ENCODE measurements at places on chromosomes 6 and 20.

DNA sequence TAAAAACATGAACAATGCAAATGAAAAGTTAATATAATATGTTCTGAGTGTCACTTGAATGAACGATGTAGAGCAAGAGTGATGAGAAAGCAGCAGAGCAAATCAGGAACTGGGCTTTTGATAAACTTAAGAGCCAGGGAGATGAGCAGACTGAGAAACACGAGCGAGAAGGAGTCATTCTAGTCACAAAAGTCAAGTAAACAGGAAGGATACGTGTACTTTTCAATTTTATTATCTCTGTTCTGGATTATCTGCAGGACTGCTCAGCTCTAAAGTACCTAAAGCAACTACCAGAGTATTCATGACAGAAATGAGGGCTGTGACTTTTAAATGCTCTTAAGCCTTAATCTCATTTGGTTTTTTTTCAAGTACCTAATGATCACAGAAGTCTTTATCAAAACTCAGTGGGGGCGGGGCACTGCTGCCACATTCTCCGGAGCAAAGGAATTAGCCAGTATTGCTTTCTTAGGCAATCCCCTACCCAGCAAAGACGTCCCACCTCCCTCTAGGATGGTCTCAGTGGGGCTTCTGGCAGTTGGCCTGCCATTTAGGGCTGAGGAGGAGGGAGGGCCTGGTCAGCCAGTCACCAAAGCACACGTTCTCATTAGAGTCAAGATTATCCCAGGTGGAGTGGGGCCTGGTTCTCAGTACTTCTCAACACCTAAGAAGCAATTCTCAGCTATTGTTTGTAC lies 8.6 kb downstream of the MAN1A1 start:
- DNase-seq: no peak

- no peak for DNase-seq
These were observed 891.3 kb downstream of the EYS start for GRCh38 chr6:64815718-64816117.

DNA sequence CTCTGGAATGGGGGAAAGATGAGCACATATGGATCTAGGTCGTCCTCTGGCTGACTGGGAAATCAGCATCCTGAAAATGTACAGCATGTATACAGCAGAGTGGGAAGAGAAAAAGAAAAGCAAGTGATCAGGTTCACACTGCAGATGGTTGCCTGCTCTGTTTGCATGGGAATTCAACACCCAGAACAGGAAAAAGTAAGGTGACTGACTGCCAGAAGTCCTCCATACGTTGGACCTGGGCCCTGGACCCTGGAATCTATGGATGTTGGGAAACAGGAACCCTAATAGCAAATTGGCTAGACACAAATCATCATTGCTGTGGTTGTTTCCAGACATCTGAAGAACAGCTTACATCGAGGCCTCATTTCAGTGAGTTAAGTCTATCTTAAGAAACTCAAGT lies 30.3 kb upstream of the TNFAIP3 start:
- DNase-seq: no peak

DNA sequence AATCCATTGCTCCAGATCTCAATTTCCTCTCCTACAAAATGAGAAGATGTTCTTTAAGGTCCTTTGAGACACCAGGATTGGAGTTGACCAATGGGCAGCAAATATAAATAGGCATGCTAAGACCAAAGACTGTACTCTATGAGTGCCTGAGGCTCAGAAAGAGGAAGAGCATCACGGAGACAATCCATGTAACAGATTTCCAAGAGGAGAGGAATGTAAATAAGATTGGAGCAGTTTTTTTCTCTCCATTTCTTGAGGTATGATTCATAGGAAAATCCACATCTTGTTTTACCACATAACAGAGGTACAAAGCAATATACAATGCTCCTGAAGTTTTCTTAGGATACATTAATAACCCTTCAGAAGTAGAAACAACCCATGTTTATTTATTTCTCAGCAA lies 109.8 kb downstream of the UBE3D start:
- no peak for DNase-seq

DNA sequence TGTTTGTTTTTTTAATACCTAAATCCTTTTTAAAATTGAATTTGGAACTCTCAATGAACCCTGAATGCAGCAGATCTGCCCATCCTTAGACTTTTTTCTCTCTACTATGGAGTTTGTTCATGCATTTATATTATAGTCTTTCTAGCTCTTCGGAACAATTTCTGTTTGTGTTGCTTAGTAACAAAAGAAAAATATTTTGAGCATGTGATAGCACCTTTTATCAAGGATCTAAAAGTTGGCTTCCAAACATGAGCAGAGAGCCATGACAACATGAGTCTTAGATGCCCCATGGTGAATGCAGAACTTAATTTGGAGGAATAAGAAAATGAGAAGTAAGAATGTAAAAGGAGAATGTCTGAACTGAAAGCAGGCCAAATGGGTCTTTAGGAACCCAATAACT lies 133.7 kb downstream of the EDN1 start:
- DNase-seq: no peak

DNA sequence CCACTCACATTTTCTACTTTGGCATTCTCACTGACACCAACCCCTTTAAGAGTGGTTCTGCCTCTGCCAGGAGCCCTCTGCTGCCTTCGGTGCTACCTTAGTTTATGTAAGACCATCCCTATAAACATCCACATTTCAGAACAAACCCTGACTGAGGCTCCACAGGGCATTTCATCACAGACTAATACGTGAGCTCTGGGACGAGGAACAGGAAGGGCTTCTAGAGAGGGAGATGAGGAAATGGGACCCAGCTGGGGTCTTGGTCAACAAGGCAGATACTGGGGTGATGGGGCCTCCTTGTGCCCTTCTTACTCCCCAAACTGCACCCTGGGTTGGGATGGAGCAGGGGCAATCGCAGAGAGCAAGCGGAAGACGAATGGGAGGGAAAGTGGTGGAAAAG lies 86.5 kb upstream of the FYN start:
- DNase-seq: no peak

DNA sequence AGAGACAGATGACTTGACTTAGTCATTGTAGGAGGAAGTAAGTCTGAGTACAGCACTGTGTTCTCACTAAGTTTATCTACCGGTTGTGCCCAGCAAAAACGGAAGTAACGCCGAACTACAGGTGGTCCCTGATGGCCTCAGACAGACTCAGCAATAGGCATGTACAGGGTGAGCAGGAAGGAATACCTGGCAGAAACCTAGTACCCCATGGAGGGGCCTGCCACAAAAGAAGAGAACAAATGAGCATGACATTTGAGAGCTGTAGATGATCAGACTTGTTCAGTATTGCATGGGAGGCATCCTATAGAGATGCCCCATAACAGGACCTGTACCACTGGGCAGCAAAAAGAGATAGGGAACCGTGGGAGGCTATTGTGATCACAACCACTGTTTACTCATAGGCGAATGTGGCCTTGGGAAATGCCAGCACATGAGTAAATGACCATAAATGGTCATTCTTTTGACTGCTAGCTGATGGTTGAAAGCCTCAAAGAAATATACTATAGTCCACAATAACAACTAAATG lies 106.4 kb upstream of the TAB2 start:
- DNase-seq: no peak

DNA sequence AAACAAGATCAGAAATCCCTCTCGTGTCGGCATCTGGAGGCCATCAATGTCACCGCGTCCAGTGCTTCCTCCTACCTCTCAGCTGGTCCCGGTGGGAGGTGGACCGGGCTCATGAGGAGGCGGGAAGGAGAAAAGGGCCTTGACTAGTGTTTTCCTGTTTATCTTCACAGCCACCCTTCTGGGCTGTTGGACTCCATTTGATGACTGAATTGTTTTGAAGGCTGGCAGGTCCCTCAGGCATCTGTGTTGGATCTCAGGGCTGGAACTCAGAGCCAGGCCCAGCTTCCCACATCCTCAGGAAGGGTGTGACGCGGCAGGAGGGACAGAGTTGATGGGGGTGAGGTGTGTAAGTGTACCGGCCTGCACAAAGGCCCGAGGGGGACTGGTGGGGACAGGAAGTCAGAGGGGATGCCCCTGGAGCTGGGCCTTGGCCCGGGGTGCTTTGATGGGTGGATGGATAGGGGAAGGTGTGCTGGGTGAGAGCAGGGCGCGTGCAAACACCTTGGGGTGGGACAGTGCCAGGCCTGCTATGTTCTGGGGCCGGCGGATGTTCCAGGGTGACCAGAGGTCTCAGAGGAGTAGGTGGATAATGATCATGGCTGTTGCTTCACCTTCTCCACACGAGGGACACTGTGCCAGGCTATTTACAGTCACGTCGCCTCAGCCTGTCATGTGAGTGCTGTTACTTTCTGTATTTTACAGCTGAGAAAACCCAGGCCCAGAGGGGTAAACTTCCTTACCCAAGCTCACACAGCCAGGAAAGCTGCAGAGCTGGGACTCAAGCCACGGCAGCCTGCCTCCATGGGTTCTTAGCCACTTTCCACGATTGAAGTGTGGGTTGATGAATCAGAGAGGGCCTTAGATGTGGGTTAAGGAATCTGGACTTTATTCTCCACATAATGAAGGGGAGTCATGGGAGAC lies 17.9 kb upstream of the CHMP4B start:
- DNase-seq: no peak

GRCh38 chr6:120354452-120355098 lies 979.7 kb downstream of the TBC1D32 start:
- DNase-seq: no peak

DNA sequence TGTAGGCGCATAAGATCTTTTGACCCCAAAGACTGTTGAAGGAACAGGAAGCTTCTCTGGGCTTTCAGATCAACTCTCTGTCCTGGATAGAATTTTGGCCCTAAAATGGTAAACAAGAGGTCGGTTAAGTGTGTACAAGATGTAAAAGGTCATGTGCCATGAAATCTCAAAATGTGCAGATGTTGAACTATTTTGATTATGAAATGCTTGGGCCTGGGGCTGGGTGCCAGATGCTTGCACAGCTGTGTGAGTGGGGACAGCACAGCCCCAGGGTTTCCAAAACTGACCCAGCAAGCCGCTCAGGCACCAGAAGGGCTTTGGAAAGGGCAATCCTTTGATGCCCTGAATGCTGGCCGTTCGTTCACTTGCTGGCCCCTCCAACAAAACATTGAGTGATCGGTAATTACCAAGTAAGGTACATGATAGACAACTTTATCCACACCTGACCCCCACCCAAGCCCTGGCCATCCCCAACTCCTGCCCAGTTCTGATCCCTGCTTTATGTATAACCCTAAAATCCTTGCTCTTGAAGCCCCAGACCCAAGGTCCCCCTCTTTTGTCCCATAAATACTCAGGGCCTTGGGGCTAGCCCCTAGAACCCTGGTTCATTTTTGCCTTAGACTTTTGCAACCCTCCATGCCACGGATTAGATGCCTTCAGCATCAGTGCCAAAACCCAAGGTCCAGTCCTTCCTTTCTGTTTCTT lies 1.9 kb downstream of the TMEM239 start:
- no peak for DNase-seq
